ENCODE measurements at places on chromosomes 12 and 14.

DNA sequence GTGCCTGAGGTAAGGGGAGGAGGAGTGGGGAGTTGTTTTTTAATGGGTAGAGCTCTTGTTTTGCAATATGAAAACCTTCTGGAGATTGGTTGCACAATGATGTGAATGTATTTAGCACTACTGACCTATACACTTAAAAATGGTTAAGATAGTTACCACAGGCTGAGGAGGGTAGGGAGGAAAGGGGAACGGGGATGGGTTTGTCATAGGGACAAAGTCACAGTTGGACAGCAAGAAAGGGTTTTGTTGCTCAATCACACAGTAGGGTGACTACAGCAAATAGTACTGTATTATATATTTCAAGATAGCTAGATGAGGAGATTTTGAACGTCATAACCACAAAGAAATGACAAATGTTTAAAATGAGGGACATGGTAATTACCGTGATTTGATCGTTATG is 1562.4 kb downstream of the AACS start:
- no peak for DNase-seq

DNA sequence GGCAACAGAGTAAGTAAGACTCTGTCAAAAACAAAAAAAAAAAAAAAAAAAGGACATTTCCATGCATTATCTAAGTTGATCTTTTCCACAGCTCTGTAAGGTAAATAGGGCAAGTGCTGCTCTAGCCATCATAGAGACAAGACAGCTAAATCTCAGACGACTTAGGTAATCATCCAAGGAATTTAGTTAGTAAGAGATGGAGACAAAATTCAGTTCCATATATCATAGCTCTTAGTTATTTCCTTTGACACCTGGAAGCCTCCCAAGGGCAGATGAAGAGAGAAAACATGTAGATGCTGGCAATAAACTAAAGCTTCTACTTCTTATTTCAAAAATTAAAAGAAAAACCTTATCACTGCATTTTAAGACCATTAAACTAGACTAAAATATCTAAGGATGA is 48.7 kb downstream of the ST8SIA1 start:
- peak; percentile 83 for DNase-seq

- no peak for DNase-seq
These were observed 3.3 kb upstream of the PLEKHG3 start for GRCh38 chr14:64700894-64701293.

DNA sequence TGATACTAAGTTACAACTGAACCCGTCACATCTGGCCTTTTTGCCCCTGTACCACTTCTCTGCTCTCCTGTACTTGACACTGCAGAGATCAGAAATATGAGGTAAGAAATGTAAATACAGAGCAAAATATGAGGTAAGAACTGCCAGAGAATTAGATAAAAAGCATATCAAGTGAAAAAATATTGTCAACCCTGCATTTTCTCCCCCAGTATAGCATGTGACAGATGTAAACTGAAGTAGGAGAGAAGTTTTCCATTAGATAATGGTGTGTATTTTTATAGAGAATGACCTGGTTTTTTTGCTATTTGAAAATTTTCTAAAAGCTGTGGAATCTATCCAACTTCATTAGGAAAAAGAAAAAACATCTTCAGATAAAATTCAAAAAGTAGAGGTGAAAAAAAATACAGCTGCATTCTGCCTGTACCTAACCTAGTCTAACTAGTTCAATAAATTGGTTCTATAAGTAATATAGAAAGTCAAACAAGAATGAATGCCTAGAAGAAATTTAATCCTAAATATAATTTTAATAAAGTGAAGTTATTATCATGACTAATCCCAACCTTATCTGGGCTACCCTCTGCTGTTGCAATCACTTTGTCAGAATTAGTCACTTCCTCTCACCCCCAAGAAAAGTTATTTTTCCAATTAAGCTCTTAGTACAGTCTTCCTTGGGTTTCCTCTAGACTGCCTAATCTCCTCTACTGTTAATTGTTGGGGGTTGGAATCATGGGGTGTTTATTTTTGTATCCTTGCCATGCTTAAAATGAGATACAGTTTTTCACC is 210.0 kb downstream of the RASSF9 start:
- peak; percentile 74 for DNase-seq

DNA sequence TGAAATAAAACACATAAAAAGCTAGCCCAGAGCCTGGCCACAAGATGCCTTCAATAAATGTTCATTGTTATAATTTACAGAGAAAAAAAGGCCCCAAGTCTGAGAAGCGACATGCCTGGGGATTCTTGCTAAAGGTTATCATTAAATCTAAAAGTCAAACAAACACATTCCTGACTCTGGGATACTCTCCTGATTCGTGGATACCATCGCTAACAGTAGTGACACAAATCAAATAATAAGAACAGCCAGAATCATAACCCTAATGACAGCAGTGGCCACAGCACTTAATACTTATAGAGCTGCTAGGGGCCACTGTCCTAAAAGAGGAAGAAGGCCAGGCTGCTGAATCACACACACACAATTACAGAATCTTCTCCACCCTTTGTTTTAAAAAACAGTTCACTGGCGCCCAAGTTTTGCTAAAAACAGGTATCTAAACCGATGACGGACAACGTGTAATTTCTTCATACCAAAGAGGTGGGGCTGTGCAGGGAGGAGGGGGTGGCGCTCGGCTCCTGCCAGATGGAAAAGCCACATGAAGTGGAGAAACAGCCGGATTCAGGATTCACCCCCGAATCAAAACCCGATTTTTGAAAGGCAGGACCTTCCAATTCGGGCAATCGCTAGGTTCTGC is 1.2 kb downstream of the CLIP1 start:
- DNase-seq = peak; percentile 45

DNA sequence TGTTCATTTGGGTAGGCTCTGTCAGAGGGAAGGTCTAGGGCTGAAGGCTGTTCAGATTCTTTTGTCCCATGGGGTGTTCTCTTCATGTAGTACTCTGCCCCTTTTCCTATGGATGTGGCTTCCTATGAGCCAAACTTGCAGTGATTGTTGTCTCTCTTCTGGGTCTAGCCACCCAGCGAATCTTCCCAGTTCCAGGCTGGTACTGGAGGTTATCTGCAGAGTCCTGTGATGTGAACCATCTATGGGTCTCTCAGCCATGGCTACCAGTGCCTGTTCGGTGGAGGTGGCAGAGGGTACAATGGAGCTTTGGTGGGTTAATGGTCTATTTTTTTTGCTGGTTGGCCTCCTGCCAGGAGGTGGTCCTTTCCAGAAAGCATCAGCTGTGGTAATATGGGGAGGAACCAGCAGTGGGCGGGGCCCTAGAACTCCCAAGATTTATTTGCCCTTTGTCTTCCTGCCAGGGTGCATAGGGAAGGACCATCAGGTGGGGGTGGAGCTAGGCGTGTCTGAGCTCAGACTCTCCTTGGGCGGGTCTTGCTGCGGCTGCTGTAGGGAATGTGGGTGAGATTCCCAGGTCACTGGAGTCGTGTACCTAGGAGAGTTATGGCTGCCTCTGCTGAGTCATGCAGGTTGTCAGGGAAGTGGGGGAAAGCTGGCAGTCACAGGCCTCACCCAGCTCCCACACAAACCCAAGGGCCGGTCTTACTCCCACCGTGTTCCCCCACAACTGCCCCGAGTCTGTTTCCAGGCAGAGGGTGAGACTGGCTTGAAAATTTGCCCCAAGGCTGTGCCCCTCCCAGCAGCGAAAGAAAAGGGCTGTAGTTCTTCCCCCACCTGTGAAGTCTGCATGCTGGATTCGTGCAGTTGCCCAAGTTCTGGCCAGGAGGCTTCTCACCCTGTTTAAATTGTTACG is 17.5 kb downstream of the MTRFR start:
- no peak for DNase-seq

DNA sequence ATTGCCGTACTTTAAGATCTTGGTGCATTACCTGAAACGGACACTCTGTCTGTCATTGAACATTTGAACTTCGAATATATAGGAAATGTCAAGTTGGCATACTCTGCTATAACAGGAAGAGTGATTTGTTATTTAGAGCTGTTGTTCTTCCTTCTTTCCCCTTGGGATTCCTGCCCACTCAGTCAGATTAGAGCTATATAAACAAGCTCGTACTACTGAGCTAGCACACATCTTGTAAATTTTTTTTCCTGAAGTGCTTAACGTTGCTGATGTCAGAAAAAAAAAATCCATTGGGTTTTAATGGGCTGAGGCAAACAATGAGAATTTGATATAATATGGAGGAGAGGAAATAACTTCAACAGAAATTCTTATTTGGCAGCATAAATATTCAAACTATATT is 26.8 kb downstream of the RGS6 start:
- no peak for DNase-seq

GRCh38 chr14:89061696-89062095 is 237.2 kb downstream of the TTC8 start:
- no peak for DNase-seq

- DNase-seq = no peak
These were observed 8.4 kb downstream of the PACS2 start for GRCh38 chr14:105322791-105323556.

- DNase-seq = no peak
These were observed 82.1 kb downstream of the KIF26A start for GRCh38 chr14:104220215-104221070.

GRCh38 chr12:94421868-94422740 is 37.6 kb downstream of the CEP83 start:
- DNase-seq = no peak

DNA sequence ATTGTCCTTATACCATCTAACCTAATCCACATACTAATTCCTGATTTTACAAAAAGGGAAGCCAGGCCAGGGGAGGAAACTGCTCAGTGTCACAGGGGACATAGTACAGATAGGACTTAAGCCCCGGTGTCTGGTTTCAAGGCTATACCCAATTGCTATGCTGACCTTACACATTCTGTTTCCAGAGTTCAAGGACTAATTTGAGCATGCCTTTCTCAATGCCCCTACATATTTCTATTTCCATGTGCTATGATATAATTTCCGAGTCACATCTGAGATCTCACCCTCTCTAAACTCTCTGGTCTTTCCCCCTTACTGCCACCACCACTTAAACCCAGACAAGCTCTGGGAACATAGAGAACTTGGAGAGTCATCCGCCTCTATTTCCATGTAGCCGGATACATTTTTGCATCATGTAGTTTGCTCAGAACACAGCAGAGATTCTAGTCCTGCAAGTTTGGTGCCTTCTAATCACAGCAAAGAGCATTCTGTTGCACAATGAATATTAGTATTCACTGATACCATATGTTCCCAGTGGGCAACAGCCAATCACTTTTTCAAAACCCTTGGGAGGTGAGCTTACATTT is 34.2 kb downstream of the PPM1H start:
- DNase-seq = no peak

DNA sequence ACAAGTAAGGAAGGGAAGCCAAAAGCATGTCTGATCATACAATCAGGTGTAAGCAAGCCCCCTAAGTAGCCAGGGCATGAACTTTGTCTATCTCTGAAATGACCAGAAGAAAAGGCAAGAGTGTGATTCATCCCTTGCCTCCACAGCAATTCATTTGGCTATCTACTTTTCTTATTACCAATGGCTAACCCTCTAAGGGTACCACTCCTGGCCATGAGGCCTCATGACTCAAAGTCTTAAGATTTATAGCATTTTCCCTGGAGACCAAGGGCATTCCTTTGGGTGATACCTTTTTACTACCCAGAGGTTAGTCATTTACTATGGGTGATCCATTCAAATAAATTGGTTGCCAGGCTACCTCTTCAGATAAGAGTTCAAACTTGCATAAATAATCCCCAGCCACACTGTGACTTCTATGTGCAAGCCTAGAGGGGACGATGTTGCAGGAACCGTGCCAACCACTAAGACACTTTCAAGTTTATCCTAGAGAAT is 1.5 kb upstream of the LGALS3 start:
- no peak for DNase-seq

GRCh38 chr12:131912518-131913274 is 16.4 kb upstream of the PUS1 start:
- peak; percentile 82 for DNase-seq

- no peak for DNase-seq
These were observed 21.1 kb upstream of the PITPNM2 start for GRCh38 chr12:123171967-123172366.

DNA sequence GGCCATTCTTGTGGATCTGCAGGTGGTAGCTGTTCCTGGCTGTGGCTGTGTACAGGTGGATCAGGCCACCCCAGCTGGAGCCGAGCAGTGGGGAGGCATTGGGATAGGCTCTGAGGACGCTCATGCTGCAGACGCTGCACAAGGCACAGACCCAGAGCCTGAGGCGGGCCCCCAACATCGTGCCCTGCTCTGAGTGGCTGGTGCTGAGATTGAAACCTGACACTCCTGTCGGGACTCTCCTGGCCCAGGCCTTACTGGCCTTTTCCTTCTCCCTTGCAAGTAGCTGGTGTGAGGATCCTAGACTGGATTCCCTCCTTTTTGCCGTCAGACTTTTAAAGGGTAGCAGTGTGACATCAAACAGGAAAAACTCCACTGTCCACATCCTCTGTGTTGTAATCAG is at the start of gene FGF23:
TSS of gene FGF23 (minus strand) at position 308 of the 400 bp plus-strand sequence. CDS start at position 178, 130 bp downstream.
- peak; percentile 46 for DNase-seq

- peak; percentile 7 for DNase-seq
These were observed 53.9 kb downstream of the TTLL5 start for GRCh38 chr14:75714991-75715390.

GRCh38 chr12:96711364-96711763 is 195.7 kb upstream of the NEDD1 start:
- no peak for DNase-seq

- peak; percentile 87 for DNase-seq
These were observed 40.5 kb downstream of the KCNA5 start for GRCh38 chr12:5083955-5084849.

GRCh38 chr12:54185919-54186318 is 2.9 kb downstream of the SMUG1 start:
- no peak for DNase-seq

DNA sequence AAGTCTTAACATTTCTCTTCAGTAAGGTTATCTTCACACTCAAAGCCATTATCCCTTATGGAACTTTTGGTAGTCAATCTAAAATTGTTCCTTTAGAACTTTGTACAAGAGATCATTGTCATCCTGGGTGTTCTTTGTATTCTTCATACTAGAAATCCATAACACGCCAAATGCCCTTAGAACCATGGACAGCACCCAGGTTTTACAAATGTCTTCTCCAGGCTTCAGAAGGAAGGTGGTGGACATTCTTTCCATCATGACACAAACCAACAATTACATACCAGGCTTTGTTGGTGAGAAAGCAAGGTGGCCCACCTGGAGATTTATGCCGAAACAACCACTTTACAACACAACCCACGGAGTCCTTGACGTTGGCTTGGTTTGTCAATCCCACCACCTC is 365.6 kb upstream of the TBX3 start:
- peak; percentile 12 for DNase-seq

DNA sequence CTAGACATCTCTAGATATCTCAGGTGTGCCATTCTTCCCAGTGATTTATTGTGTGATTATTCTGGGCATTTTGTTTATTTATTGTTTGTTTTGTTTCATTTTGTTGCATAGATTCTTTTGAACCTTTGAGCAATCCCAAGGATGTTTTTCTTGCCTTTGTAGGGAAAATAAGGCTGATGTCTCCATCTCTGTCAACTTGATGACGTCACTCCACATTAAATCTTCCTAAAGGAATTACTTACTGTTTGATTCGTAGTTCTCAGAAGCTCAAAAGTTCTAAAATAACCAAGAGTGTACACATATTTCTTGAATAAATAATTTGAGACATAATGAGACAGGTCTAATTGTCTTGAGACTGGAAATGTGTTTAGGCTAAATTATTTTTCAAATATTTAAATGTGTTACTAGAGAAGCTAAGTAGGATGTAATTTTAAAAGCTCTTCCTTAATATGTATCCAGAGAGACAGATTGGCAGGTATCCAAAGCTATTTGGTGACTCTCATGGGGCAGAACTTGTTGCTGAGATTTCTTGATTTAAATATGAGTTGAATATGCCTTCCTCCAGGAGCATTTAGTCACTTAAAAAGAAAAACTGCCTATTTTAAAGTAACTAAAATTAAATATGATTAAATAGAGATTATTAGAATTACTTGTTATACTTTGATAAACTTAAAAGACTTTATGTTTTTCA is 128.7 kb downstream of the CNTN1 start:
- no peak for DNase-seq

- DNase-seq = no peak
These were observed 5.6 kb upstream of the NPAS3 start for GRCh38 chr14:32932914-32933628.
